ENCODE measurements at places on chromosomes 2 and 18.

GRCh38 chr2:19802086-19802841 lies 99.5 kb downstream of the TTC32 start:
- peak overlapping the region; percentile 39 for H3K27ac ChIP-seq
- no peak for DNase-seq
- H3K4me1 ChIP-seq: peaks cover 24% of the 10 kb centered on the region
- no peaks in the 10 kb centered on the region for H3K36me3 ChIP-seq

- no peaks in the 10 kb centered on the region for H3K27me3 ChIP-seq
- no peak for DNase-seq
- H3K27ac ChIP-seq: no peak overlapping the region
Observed at GRCh38 chr2:15038366-15039364, 406.1 kb downstream of the LRATD1 start.

DNA sequence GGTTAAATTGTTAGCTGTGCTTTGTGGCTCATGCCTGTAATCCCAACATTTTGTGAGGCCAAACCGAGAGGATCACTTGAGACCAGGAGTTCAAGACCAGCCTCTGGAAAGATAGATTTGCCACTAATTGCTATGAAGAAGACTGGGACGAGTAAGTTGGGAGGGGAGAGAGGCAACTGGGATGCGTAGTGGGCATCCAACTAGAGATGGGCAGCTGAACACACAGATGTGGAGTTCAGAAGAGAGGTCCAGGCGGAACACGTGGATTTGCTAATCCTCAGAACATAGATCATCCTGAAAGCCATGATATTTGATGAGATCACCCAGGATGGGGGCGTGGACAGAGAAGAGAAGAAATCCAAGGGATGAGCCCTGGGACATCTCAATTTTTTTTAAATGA lies 48.7 kb downstream of the CYP26B1 start:
- no peaks in the 10 kb centered on the region for H3K27me3 ChIP-seq
- no peaks in the 10 kb centered on the region for H3K36me3 ChIP-seq
- DNase-seq: no peak
- H3K4me1 ChIP-seq: no peaks in the 10 kb centered on the region
- no peak overlapping the region for H3K4me3 ChIP-seq
- H3K27ac ChIP-seq: no peak overlapping the region

GRCh38 chr2:178910005-178910404 lies 102.8 kb upstream of the TTN start:
- no peak for DNase-seq
- no peaks in the 10 kb centered on the region for H3K4me1 ChIP-seq
- H3K36me3 ChIP-seq: no peaks in the 10 kb centered on the region
- no peak overlapping the region for H3K4me3 ChIP-seq
- no peak overlapping the region for H3K27ac ChIP-seq

- H3K4me1 ChIP-seq: no peaks in the 10 kb centered on the region
- H3K4me3 ChIP-seq: peak within 1 kb of the TSS; percentile 11
- no peak within 1 kb of the TSS for H3K27ac ChIP-seq
- DNase-seq: no peak
Observed at GRCh38 chr18:34224423-34225217, at the start of gene NOL4. Gene NOL4 (minus strand): TSS chr18:34224913. CDS start chr18:34223253, 1,660 bp downstream.

DNA sequence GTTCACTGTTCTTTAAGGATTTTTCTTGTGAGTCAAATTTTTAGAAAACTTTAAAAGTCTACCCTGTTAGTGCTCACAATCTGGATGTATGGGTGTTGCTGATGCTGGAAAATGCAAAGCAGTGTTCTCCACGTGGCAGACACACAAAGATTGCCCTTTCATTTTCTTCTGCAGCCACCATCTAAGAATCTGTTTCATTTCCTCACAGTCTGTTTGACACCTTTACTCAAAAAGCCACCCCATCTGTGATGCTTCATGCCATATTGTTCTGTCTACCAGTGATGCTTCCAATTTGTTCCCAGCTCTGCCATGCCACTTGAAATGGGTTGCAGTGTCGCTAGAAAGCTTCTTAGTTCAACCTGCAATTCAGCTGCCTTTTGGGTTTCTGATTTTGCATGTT lies 464.2 kb upstream of the UBE2E3 start:
- no peak overlapping the region for H3K27ac ChIP-seq
- no peaks in the 10 kb centered on the region for H3K36me3 ChIP-seq
- no peaks in the 10 kb centered on the region for H3K27me3 ChIP-seq
- H3K4me1 ChIP-seq: peaks cover 24% of the 10 kb centered on the region
- DNase-seq: no peak

DNA sequence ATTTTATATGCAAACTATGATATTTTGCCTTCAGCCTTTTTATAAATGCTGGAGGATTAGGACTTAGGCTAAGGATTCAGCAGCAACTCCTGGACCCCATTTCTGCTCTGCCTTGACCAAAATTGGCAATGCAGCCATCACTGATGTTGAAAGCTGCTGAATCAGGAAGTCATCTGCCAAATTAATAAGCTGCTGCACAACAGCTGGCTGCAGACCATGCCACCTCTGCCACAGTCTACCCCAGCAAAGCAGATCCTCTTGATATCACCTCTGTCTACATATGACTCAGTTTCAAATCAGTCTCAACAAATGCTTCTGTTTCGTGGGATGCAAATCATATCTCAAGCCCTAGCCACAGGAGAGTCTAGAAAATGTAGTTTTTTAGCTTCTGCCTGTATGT lies 7.1 kb upstream of the SOS1 start:
- no peaks in the 10 kb centered on the region for H3K27me3 ChIP-seq
- DNase-seq: no peak
- no peaks in the 10 kb centered on the region for H3K36me3 ChIP-seq
- peaks cover 5% of the 10 kb centered on the region for H3K4me1 ChIP-seq

DNA sequence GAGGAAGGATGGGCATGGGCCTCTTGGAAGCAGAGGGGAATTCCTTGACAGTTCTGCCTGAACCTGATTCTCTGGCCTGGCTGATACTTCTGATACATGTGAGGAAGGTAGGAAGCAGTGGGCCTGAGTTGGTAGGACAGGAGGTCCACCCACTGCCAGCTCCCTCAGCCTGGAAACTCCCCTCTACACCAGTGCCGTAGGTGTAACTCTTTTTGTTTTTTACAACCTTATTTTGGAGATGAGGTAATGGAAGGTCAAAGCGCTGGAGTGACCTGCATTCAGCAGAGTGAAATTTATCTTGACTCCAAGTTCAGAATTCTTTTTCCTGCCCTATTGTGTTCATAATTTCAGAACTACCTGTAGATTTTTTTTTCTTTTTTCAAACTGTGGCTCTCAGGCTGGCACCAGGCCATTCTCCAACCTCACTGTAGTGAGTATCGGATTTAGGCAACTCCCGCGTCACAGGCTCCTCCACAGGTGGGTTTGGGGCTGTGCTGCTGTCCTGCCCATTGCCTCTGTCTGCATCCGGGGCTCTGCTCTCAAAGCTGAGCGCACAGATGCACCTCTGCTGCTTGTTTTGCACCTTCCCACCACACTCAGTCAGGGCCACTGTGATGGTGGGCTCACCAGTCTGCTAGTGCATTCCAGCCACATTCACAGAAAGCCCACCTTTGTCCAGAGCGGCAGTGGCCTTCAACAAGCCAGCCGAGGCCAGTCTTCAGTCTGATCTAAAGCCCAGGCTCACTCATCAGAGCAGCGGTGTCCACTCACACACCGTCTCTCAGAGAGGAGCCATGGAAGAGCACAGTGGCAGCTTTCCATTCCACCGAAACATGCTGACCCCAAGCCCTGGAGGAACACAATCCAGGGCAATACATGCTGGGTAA lies 87.2 kb downstream of the UXS1 start:
- DNase-seq: no peak
- H3K4me1 ChIP-seq: no peaks in the 10 kb centered on the region
- H3K27ac ChIP-seq: no peak overlapping the region

GRCh38 chr2:214310319-214310718 lies 100.5 kb upstream of the VWC2L start:
- H3K4me3 ChIP-seq: no peak overlapping the region
- no peak overlapping the region for H3K27ac ChIP-seq
- no peak for DNase-seq

GRCh38 chr2:176002688-176003210 lies 682 bp upstream of the LNPK start:
- DNase-seq: no peak
- no peaks in the 10 kb centered on the region for H3K27me3 ChIP-seq
- H3K4me1 ChIP-seq: peaks cover 7% of the 10 kb centered on the region
- H3K36me3 ChIP-seq: no peaks in the 10 kb centered on the region

- H3K36me3 ChIP-seq: no peaks in the 10 kb centered on the region
- no peak overlapping the region for H3K27ac ChIP-seq
- H3K4me3 ChIP-seq: no peak overlapping the region
- DNase-seq: no peak
- no peaks in the 10 kb centered on the region for H3K27me3 ChIP-seq
Observed at GRCh38 chr2:96397756-96398530, 62.4 kb downstream of the NCAPH start.

DNA sequence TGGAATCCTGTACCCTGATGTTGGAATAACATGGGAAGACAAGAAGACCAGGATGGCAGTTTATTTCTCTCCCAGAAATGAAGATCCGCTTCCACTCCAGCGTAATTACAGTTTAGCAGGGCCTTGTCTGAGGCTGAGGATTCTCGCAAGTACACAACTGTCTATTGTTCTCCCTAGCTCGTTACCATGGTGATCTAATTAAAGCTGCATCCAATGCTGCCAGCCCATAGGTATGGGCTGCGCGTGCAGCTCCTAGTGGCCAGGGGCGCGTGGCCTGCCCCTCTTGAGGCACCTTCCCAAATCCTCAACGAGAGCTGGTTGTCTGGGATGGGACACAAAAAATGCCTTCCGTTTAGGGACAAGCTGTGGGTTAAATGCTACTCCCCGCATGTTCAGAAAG lies 344.9 kb downstream of the CYRIA start:
- no peaks in the 10 kb centered on the region for H3K4me1 ChIP-seq
- no peaks in the 10 kb centered on the region for H3K36me3 ChIP-seq
- H3K27ac ChIP-seq: no peak overlapping the region
- DNase-seq: no peak
- no peak overlapping the region for H3K4me3 ChIP-seq

DNA sequence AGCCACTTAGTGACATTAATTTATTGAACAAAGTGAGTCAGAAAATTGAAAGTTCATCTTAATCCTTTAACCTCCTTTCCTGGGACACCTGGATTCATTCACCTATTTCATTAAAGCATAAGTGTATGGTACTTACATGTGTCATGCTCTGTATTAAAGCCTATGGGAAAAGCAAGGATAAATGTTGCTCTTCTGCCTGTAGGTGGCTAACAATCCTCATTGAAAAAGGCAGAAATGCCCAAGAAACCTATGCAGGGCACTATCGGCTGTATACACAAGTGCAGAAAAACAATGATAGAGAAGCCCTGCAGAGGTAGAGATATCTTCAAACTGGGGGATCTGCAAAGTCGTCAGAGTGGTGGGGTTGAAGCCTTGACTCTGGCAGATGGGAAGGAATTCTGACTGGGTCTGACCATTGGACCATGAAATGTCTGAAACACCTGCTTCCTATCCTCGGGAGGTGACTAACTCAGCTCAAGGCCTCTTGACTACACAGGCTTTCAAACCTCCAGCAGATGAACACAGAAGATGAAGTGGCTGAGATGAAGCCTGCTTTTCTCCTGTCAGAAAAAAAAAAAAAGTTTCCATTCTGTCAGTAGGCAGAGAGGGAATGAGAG lies 83.1 kb downstream of the DCC start:
- no peaks in the 10 kb centered on the region for H3K27me3 ChIP-seq
- H3K36me3 ChIP-seq: no peaks in the 10 kb centered on the region
- no peak for DNase-seq
- no peak overlapping the region for H3K27ac ChIP-seq
- H3K4me3 ChIP-seq: no peak overlapping the region

GRCh38 chr2:234733093-234733489 lies 218.7 kb upstream of the SH3BP4 start:
- H3K27ac ChIP-seq: no peak overlapping the region
- no peak for DNase-seq
- no peaks in the 10 kb centered on the region for H3K27me3 ChIP-seq
- no peak overlapping the region for H3K4me3 ChIP-seq
- H3K4me1 ChIP-seq: no peaks in the 10 kb centered on the region

DNA sequence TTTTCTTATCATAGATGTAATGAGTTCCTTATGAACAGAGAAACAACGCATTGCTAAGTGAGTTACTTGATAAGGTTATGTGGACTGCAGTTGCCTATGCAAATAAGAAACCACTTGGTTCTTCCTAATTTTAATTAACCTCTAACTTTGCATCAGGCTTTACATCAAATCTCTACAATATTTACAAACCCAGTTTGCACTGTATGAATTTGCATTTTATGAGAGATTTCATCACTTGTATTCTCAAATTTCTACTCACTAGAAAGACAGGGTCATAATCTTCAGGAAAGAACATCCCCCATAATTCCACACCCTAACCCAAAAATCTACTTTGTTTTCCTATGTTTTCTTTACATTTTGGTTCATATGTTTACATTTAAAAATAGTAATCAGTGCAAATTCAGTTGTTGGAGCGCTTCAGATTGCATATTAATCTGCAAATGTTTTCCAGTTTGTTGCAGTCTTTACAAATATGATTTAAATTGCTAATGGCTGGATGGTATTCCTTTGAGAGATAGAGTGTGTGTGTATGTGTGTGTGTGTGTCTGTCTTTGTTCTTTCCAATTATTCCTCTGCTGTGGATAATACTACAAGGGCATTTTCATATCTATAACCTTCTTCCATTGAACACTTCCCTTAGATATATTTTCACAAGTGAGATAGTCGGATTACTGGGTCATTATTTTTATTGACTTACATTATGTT lies 106.1 kb downstream of the COL4A4 start:
- DNase-seq: no peak
- H3K4me3 ChIP-seq: no peak overlapping the region
- H3K4me1 ChIP-seq: no peaks in the 10 kb centered on the region
- H3K27me3 ChIP-seq: no peaks in the 10 kb centered on the region

GRCh38 chr2:213764849-213765248 lies 480.6 kb downstream of the SPAG16 start:
- H3K36me3 ChIP-seq: no peaks in the 10 kb centered on the region
- no peak overlapping the region for H3K4me3 ChIP-seq

GRCh38 chr2:43311276-43311675 lies 84.9 kb upstream of the ZFP36L2 start:
- H3K36me3 ChIP-seq: no peaks in the 10 kb centered on the region
- no peaks in the 10 kb centered on the region for H3K27me3 ChIP-seq
- H3K4me1 ChIP-seq: peaks cover 10% of the 10 kb centered on the region
- H3K27ac ChIP-seq: no peak overlapping the region

DNA sequence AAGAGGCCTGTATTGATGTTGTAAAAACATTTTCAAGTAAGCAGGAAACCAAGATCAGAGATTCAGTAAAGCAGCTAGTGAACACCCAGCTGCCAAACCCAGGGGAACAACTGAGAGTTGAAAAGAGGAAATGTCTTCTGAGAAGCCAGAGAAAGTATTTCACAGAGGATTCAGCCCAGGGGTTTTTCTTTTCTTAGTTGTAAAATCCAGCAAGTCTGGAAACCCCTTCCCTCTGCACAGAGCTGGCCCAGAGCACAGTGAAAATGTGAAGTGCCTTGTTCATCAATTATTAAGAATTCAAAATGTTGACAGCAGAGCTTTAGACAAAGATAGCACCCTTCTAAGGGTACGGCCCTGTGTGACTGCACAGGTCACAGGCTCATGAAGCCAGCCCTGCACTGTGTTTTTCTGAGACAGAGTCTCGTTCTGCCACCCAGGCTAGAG lies 28.4 kb downstream of the AFF3 start:
- H3K4me1 ChIP-seq: no peaks in the 10 kb centered on the region
- H3K36me3 ChIP-seq: no peaks in the 10 kb centered on the region
- H3K27ac ChIP-seq: no peak overlapping the region
- no peak overlapping the region for H3K4me3 ChIP-seq
